ENCODE measurements at places on chromosomes 2 and 18.
A peak's percentile ranks its signal among the peaks of the same experiment; 100 is the strongest.

DNA sequence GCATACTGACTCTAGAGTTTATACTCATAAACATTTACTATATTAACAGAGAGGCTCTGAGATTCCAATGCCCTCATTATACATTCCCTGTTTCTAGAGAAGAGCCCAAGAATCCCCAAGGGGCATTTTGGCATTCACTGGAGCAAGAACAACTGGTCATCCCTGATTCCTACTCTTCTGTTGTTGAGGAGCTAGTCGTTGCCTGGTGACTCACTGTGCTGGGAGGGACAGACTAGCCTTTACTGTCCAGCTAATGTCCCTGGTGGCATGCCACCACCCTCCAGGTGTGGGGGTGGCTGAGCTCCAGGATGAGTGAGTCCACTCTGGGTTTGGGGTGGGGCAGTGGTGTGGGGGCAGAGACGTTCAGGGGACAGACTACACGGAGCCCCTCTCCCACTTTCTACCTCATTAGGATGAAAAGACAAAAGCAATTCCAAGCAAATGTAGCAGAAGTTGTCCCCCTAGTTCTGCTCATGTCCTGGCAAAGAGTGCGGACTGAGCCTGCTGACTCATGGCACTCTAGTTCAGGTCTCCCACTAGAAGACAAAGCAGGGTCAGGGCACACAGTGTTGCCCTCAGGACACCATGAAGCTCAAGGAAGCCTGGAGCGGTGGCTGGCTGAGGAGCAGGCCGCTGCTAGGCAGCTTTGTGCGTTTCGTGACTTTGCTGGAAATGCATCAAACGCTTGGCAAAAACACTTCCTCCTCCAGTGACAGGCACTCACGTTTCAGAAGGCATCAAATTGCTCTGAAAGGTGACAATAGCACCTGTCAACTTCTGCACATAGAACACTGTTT, 49.4 kb downstream of the RHOB start:
- peak; percentile 43 for DNase-seq

GRCh38 chr2:134120406-134120732, 133.5 kb upstream of the MGAT5 start:
- no peak for DNase-seq

DNA sequence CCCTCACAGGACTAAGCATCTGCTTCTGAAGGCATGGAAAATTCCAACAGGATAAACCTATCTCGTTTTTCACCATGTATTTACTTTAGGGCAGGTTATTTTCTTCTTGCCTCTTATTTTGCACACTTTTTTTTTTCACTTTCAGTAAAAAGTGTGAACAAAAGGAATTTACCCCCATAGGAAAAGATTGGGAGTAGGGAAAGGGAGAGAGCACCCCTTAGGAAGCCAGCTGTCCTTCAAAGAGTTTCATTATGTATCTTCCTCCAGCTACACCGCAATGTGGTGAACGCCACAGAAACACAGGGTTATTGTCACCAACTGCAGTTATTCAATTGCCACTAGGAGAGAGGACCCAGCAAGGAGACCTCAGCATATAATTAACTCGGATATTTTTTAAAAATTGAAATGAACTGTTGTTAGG, 286.2 kb upstream of the VRK2 start:
- peak; percentile 64 for DNase-seq

DNA sequence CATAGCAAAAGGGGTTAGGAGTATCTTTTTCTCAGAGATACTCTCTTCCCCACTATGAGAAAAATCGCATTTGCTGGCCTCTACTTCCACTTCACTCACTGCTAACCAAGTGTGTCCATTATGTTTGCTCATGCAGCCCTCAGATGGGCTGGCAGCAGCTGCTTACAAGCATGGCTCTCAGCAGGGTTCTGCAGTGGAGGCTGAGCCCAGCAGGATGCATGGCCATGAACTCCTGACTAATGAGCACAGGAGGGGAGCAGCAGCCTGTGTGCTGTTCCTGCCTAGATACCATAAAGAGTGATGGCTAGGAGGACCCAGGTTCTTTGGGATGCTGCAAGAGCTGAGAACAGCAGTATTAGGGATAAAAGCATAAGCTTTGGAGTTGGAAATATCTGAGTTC, 316.9 kb upstream of the THSD7B start:
- peak; percentile 72 for DNase-seq

DNA sequence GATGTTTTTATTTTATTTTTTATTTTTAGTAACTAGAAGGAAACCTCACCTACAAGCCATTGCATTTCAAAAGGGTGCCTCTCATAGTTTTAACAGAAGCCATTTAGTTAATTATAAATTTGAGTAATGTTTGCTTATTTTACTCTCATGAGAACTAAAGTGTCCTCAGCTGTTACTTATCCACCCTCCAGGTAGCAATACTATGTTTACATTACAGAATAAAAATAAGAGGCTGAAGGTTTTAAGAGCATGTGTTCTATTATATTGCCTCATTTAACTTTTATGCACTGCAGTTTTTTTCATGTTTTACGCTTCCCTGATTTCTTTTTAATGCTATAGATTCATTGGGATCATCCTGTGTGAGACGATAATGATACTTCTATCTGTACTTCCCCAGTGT, 235.5 kb downstream of the THSD7B start:
- peak; percentile 73 for DNase-seq

DNA sequence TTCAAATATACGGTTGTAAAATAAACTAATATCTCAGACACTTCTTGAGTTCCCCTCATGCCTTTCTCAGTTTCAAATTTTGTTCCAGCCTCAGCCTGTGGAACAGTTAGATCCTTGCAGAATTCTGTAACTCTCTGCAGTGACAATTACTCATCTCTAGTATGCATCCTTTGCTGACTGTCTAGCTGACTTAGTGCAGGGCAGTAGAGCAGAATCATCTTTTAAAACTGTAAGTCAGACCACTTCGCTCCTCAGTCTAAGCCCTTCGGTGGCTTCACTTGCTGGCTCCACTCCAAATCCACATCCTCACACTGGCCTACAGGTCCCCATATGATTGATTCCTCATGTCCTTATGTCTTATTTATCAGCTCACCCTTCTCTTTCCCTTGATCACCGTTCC, 164.1 kb upstream of the ZSWIM2 start:
- DNase-seq = no peak

DNA sequence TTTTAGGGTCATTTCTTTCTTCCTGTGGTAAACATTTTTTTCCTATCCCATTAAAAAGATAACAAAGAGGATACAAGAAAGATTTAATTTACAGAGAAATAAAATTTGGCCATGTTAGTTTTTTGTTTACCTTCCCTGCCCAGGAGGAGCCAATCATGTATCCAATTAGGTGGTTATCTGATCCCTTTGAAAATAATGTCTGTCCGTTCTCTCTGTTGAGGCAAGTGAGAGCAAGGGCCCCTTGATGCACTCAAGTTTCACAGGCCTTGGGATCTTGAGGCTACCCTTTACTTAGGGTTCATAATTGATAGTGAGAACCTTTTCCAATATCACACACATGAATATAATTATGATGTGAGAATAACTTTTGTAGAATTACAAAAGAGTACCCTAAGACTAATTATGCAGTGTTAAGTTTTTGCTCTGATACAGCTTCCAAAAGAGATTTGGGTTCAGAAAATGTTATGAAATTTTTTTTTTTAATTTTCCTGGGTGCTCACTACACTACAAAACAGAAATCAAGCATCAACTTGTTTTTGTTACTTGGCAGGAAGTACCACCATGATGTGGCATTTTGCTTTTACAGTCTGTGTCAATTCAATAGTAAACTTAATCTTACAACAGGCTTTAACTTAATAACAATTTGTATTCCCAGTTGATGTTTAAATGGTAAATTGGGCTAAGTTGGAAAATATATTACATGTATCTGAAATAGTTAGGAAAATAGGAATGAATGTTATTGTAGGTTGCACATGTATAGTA, 42.0 kb downstream of the AFTPH start:
- DNase-seq = peak; percentile 21

DNA sequence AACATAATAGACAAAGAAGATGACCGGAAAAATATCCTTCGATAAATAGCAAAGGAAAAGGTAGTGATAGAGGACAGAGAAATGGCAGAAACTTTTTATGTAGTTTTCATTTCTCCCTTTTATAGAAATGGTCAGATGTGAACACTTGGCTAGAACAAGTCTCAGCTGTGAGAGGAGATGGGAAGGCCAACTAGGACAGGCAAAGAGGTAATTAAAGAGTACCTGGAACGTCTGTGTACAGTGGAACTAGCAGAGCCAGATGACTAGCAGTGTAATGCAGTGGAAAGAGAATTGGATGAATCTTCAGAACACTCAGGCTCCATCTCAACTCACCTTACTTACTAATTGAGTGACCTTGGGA, 69.2 kb downstream of the NABP1 start:
- DNase-seq = no peak

DNA sequence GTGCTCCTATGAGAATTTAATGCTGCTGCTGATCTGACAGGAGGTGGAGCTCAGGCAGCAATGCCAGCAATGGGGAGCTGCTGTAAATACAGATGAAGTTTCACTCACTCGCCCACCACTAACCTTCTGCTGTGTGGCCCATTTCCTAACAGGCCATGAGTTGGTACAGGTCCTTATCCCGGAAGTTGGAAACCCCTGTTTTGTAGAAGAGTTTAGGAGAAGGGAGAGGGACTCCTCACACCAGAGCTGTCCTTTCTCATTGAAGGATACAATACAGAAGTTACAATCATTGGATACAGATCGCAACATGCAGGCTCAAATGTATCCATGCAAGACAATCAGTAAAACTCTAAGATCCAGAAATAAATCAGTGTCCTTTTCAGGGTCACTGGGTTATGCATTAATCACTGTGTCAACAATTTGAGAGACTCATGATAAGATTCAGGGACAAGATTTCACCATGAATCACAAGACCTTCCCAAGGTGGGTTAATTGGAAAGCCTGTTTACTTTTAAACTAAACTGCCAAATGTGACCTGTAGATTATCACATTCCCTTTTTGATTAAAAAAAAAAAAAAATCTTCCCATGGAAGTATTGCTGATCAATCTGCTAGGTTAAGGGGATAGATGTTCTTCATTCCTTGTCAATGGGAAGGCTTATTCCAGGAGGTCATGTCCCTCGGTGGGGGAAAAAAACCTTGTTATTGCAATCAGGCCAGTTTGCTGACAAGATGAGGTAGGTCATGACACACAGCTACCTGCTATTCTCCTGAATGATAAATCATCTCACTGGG, 97.2 kb downstream of the SP100 start:
- no peak for DNase-seq

DNA sequence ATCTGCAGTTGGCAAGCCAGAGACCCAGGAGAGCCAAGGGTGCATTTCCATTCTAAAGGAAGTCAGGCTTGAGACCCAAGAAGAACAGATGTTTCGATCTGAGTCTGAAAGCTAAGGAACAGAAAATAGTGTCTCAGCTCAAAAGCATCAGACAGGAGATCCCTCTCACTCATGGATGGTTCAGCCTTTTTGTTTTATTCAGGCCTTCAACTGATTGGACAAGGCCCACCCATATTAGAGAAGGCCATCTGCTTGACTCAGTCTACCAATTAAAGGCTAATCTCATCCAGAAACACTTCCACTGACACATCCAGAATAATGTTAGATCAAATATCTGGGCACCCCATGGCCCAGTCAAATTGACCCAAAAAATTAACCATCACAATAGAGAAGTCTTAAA, 255.0 kb downstream of the TXNL1 start:
- DNase-seq = no peak

- DNase-seq = no peak
Measured at GRCh38 chr2:74260495-74260894, 62.1 kb downstream of the MTHFD2 start.

DNA sequence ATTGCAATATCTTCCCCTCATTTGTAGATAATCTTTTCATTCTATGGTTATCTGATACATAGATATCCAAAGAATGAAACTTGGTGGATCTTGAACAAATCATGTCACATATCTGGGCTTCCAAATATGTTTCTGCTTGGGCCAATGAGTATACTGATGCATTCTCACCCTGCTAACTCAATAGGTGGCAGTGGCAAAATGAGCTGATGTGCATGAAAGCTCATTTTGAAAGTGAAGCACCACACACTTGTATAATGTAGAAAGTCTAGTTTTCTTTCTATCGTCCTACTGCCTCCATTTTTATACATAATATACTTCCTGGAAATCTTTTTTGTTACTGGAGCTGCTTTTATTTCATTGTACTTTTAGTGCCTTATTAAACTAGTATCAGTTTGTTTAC, 208.2 kb downstream of the PRKCE start:
- DNase-seq = no peak

- no peak for DNase-seq
Measured at GRCh38 chr18:58788470-58788869, 76.2 kb upstream of the ZNF532 start.

GRCh38 chr2:207469451-207469850, 60.3 kb upstream of the CREB1 start:
- DNase-seq = peak; percentile 83

- DNase-seq = no peak
Measured at GRCh38 chr2:222751238-222751637, 79.8 kb downstream of the MOGAT1 start.

- DNase-seq = no peak
Measured at GRCh38 chr2:190574169-190574568, 39.6 kb upstream of the NEMP2 start.

DNA sequence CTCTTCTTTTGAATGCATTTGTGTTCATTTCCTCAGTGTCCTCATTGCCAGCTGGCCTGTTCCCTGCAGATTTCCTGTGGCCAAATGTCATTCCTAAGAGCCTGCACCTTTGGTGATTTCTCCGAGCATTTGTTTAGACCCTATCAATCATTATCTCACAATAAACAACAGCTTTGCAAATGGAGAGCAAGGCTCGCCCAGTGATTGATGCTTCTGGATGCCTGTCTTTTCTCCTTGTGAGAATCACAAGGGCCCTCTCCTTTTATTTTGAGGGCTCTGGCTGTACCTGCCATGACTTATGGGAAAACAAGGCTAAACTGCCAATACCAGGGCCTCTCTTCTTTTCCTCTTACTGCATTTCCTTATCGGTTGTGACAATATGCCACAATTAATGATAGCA, 1454.4 kb upstream of the CELF4 start:
- peak; percentile 72 for DNase-seq

- no peak for DNase-seq
Measured at GRCh38 chr2:69693059-69693774, 48.7 kb upstream of the ANXA4 start.

DNA sequence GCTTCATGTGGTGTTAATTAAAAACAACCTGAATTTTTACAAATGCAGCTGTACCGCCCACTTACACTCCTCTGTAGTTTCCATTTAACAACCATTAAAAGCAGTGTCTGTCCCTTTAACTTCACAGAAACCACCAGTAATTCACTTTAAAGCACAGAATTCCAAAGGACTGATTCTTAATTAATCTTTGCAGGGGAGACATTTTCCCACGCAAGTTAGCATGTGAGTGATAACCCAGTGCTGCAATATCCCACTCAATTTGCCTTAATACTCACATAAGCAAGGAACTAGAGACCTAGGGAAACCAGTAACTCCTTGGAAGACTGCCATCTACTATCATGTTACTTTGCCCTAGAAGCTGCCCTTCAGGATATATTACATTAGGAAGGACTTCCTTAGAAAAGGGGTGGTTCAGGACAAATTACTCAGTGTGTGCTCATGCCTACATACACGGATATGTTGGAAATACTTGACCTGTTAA, 102.3 kb downstream of the OSR1 start:
- DNase-seq = no peak

GRCh38 chr2:207458582-207458981, 71.2 kb upstream of the CREB1 start:
- DNase-seq = peak; percentile 26
